ENCODE measurements at places on chromosomes 3 and 15. TPM values are rescaled to one million over a fixed set of nuclear protein-coding genes. Genes with fewer than 3 reads are reported as not detected.

Gene MAP2K1
- 25.8 TPM for total RNA-seq

Gene ISLR2
- 0.16 TPM for total RNA-seq

Gene CELSR3
- 1.1 TPM for total RNA-seq

Gene SEMA3G
- 0.26 TPM for total RNA-seq

Gene ITIH4
- 1.7 TPM for total RNA-seq

Gene MYNN
- 23.8 TPM for total RNA-seq

Gene PDZRN3
- total RNA-seq = 33.9 TPM

Gene GRM7
- total RNA-seq = not detected

Gene HHLA2
- 0.09 TPM for total RNA-seq

Gene CCR8
- total RNA-seq = not detected

Gene ARPP21
- not detected for total RNA-seq

Gene MYRIP
- 0.16 TPM for total RNA-seq

Gene SCAANT1
- total RNA-seq = not detected

Gene HES1
- 4.7 TPM for total RNA-seq

Gene CCDC54
- total RNA-seq = not detected

Gene CX3CR1
- total RNA-seq = not detected

Gene DUOXA1
- total RNA-seq = under 0.01 TPM

Gene TTC21A
- total RNA-seq = 4.8 TPM

Gene RABL3
- total RNA-seq = 14.3 TPM

Gene MEGF11
- total RNA-seq = not detected

Gene PPM1L
- total RNA-seq = 0.69 TPM

Gene SNTN
- not detected for total RNA-seq

Gene CTXN2
- not detected for total RNA-seq

Gene FBXO40
- not detected for total RNA-seq

Gene RAD51
- total RNA-seq = 1.4 TPM

Gene SUSD5
- total RNA-seq = 5.7 TPM

Gene LARP6
- total RNA-seq = 93.6 TPM

Gene CP
- total RNA-seq = not detected

Gene KLHL40
- total RNA-seq = not detected

Gene PLS1
- total RNA-seq = 0.17 TPM

Gene SERINC4
- not detected for total RNA-seq

Gene GPR87
- not detected for total RNA-seq

Gene HPS3
- 19.1 TPM for total RNA-seq

Gene SLC9C1
- not detected for total RNA-seq

Gene LNP1
- total RNA-seq = 3.9 TPM

Gene ATP13A5
- total RNA-seq = not detected

Gene CLDN1
- total RNA-seq = 0.17 TPM

Gene ARGFX
- not detected for total RNA-seq

Gene RTP1
- total RNA-seq = not detected

Gene THSD4
- total RNA-seq = 13.9 TPM

Gene IMPG2
- total RNA-seq = 0.86 TPM

Gene PLCH1
- total RNA-seq = 0.09 TPM

Gene TGM4
- total RNA-seq = under 0.01 TPM

Gene WDR72
- not detected for total RNA-seq

Gene TMCO5A
- not detected for total RNA-seq

Gene PLIN1
- not detected for total RNA-seq

Gene ADGRG7
- not detected for total RNA-seq

Gene COL6A6
- 22.8 TPM for total RNA-seq

Gene ERICH6
- total RNA-seq = 0.17 TPM

Gene SCN11A
- not detected for total RNA-seq

Gene IGSF11
- total RNA-seq = 0.09 TPM

Gene ZBTB20
- 12.0 TPM for total RNA-seq
